Caki2 (cell line): ENCODE measurements at places on chromosomes 6 and 20. TPM values are rescaled to one million over a fixed set of nuclear protein-coding genes. Genes with fewer than 3 reads are reported as not detected.

Gene PFDN4
- total RNA-seq: 245 and 300 TPM in 2 replicates

Gene RAET1G
- not detected in 2 replicates for total RNA-seq

Gene PAK5
- total RNA-seq: not detected in 2 replicates

Gene SNAP25
- 2.6 and 3.2 TPM in 2 replicates for total RNA-seq

Gene IL17A
- total RNA-seq: not detected in 2 replicates

Gene GSTA3
- 0.61 TPM in 1 of 2 replicates, not detected in the other for total RNA-seq

Gene MRPL18
- 142 and 166 TPM in 2 replicates for total RNA-seq

Gene MARCKS
- 43.4 and 48.6 TPM in 2 replicates for total RNA-seq

Gene RRAGD
- 6.5 and 8.3 TPM in 2 replicates for total RNA-seq

Gene CASS4
- not detected in 2 replicates for total RNA-seq

Gene CST2
- 240 and 270 TPM in 2 replicates for total RNA-seq

Gene FOXS1
- not detected in 2 replicates for total RNA-seq

Gene TRIM10
- not detected in 2 replicates for total RNA-seq

Gene SLC35D3
- not detected in 2 replicates for total RNA-seq
